ENCODE measurements at places on chromosomes 16 and 17.

DNA sequence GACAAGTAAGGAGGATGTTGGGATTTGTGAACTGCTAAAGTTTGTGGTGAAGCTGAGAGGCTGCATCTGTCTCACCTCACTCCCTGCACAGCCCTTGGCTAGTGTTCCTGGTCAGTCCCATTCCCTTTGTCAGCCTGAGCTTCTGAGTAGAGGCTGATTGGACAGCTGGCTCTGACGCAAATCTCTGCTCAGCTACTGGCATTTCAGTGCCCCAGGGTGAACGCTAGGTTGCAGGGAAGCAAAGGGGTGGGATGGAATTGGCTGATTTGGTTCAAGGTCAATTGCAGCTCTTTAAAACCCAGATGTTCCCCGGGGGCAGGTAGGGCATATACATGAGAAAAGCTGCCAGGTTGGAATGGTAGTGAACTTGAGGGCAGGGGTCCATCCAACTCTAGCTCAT is 23.1 kb upstream of the CNOT1 start:
- no peak for DNase-seq

GRCh38 chr17:43212641-43213490 is 1.2 kb downstream of the TMEM106A start:
- DNase-seq, result no peak

DNA sequence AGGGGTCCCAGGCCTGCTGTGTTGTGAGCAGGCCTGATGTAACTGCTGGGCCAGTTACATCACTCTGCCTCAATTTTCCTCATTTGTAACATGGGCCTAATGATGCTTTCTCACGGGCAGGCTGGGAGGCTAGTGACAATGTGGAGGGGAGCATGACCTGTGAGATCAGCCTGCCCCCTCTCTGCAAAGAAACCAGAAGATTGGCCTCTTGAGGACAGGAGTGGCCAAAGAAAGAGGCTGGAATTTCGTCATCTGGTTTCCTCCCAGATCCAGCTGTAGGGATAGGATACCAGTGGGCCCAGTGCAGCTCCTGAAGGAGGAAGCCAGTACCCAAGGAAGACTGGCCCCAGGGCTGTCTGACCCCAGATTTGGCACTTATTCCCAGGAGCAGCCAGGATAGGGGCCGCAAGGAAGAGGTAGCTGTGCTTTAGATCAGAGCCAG is 615 bp upstream of the SREBF1 start:
- no peak for DNase-seq

DNA sequence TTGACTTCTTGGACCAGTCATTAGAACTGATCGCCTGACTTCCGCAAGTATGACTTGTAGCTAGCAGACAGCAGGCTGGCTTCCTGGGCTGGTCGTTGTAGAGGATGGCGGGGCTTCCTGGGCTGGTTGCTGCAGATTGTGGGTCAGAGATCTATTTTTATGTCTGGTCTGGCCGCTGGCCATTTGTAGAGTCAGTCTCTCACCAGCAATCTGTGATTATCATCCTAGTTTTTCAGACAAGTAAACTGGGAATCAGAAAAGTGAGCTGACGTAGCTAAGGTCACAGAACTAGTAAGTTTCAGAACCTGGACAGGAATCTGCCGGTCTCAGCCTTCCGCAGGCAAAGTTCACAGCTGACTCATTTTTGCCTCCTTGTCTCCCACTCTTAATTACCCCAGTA is 19.1 kb downstream of the GPR142 start:
- no peak for DNase-seq

DNA sequence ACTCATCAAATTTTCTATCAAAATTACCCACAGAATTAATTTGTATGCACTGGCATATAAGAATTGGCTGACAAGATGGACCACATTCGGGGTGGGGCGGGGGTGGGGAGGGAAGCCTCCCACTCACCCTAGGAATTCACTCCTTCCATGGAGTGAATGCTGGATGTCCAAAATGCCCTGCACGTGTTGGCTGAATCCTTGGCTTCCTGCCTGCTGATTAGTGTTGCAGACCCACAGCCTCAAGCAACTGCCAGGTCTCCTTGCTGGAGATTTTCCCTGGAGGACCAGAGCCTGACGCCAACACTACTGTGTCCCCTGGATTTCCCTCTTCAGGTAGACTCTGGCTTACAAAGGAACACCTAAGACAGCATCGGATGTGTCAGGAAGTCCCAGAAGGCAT is 575.7 kb upstream of the CDH11 start:
- no peak for DNase-seq

DNA sequence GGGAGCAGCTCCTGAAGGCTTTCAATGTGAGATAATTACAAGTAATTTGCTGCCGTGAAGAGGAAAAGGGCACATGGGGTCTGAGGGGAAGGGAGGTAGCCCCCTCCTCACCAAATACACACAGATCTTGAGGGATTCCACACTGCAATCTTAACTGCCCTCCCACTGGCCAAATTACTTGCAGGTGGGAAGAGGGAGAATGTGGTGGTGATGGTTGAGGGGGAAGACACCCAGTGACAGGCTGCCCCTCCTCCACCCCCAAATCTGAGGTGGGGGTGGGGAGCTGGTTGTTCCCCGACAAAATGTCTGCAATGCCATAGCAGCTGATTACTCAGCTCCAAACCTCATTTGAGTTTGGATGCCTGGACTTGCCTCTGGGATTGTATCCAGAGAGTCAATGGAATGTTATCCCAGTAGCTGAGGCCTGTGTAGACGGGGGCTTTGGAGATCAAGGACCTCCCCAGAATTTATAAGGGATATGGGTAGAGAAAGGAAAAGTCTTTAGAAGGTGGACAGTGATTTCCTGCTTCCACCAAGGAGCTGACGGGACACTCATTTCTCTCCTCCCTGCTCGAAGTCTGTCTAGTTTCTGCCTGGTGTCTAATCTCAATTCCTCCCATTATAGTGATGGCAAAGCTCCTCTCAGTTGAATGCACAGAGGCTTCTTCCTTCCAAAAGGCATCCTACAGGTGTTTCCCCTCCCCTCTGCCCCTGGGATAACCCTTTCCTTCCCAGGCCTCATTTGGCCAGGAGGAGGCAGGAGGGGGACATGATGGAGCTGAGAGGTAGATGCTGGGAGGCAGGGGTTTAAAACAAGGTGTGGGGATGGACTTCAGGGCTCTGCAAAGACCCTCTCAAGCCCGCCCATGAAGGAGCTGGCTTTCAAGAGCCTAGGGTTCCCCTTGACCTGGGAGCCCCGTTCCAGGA is 8.7 kb downstream of the DLX4 start:
- DNase-seq, result no peak

- DNase-seq, result peak; percentile 49
Measured at GRCh38 chr17:59753522-59754467, 46.3 kb downstream of the VMP1 start.

DNA sequence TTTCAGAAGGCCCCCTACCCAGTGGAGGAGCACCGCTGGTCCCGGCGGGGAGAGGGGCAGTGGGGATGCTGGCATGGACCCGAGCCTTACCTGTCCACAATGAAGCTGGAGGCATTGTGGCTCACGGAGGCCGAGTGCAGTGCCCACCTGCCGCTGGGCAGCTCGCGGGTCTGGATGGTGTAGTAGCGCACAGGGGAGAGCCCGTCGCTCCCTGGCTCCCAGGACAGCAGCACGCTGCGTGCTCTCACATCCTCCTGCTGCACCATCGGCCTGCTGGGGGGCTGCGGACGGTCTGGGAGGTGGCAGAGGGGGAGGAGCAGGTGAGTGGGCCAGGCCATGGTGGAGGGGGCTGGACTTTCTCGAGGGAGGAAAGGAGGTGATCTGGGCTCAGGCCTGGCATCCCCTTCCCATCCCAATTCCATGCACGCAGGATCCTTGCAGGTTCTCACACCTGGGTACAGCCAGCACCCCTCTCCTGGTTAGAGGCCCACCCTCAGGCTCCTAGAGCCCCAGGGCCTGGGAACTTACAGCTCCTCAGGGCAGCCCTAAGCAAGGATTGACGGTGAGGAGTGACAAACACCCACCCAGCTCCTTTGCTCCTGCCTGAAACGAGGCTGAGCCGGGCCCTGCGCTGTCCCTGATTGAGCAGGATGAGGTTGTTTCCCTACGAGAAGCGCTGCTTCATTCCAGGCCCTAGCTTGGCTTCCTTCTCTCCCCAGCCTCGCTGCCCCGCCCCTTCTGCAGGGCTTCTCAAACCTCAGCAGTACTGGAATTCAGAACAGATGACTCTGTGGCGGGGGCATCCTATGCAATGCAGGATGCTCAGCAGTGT is 76.2 kb upstream of the CDC42EP4 start:
- DNase-seq, result no peak

DNA sequence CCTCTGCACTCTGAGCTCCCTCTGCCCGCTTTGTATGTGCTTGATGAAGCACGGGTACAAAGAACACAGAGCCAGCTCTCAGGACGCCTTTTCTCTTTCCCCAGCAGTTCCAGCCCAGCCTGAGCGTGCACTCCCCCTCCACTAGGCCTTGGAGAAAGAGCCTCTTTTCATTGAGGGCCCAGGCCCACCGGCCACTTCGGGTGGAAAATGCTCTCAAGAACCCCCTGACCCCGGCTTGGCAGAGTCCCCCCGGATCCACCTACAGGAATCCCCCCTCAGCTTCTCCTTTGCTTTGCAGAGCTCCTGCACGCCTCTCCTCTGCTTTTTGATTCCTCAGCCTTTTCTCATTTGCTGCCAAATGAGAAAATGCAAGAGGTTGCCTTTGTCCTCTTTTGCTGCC is 30.2 kb downstream of the MRC2 start:
- DNase-seq, result no peak

DNA sequence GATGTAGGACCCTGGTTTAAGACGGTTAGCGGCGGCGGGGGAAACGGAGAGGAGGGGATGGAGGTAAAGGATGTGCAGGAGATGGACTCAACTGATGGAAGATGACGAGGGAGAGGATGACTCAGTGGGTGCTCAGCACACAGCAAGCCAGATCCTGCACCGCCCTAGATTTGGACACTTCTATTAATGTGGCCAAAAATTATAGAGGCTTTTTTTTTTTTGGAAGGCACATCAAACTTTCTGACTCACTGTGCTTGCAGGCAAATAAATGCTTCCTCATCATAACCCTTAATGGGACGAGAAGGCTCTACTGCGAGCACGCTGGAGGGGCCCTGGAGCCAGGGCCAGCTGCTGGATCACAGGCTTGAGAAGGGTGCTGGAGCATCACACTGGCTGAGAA is 36.0 kb downstream of the RTN4RL1 start:
- no peak for DNase-seq

DNA sequence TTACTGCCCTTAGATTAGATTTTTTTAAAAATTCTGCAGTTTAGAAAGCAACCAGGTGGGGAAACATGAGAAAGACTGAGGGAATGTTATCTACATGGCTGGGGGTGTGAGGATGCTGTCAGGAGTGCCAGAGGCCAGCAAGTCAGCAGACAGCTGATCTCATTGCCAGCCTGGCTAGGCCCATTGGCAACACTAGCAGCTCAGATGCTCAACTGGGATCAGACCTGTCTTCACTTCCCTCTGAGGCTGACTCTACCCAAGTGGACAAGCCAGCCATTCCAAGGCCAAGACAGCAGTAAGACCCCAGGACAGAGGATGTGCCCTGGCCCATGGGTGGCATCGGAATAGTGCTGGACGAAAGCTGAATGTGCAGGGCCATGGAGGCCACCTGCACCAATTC is 96.2 kb downstream of the TMEM132E start:
- DNase-seq, result no peak

GRCh38 chr16:10325783-10326543 is 59.9 kb upstream of the ATF7IP2 start:
- DNase-seq, result no peak

DNA sequence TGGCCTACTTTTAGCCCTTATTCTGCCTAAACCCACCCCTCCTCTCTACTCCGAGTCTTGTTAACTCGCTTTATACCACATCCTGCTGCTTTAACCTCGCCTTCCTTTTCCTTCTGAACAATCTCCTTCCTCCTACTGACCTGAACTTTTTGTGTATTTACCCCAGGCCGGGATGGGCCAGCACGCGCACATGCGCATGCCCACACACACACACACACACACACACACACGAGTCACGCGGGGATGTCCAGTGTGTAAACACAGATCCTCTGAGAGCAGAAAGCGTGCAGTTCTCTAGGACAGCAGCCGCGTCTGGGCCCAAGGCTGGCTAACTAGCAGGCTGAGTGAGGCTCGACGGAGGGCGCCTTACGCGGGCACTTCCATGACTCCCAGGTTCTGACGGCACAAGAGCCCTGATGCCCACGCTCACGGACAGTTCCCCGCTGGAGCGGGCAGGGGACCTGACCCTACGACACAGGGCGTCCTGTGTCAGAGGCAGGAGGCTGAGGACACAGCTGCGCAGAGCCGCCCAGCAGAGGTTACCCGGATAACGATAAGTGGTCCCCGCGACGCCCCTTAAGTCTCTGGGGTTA is 610 bp downstream of the PIK3R5 start:
- no peak for DNase-seq

- peak; percentile 77 for DNase-seq
Measured at GRCh38 chr17:5587438-5588032, 3.2 kb upstream of the NLRP1 start.

DNA sequence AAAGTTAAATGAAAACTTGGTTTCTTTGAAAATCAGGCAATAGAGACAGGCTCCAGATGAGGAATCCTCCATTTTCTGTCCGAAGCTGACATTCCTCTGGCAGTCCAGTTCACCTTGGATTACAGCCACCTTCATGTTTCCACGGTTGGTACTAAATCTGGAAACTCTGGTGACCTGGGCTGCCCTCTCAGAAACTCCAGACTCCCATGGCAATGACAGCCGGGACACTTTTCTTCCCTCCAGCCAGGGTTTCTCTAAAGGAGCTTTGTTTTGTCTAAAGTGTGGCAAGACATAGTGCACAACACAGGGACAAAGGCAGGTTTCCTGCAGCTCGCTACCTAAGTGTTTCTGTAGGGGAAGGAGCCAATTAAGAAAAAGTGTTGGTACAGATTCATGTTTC is 36.0 kb downstream of the CLUAP1 start:
- no peak for DNase-seq

DNA sequence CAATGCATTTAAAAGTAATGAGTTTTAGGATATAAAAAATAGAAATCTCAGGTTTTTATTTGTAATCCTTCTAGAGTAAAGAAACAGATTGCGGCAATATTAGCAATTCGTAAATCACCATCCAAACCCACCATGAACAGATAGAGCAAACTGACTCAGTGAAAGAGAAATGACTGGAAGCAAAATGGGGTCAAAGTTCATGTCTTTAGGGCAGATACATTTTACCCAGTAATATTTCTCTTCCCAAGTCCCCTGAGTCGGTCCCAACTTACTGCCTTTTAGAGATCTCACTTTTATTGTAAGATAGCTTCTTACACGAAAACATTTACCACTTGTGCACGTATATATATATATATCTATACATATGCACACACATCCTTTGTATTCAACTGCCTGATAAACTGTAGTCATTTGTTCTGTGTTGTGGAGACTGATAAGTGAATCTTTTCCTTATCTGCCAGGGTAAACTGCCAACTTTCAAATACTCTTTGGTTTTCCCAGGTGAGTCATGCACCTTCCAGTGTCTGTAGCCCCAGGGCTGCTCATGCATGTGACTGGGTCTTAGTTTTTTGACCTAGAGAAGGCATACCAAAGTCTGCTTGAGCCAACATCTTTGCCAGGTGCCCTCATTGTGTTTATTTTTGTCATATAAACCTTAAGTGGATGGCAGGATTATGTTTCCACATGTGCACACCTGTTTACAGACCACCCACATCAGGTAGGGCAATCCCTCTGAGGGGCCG is 7.8 kb upstream of the IRF8 start:
- DNase-seq, result peak; percentile 71
